ENCODE measurements at places on chromosomes 4 and X.

GRCh38 chr4:162644346-162644745 lies 480.5 kb upstream of the FSTL5 start:
- no peak for DNase-seq

- DNase-seq = no peak
Observed at GRCh38 chrX:31747411-31747810, 675.6 kb upstream of the FTHL17 start.

GRCh38 chrX:13755254-13755653 lies 20.7 kb downstream of the OFD1 start:
- no peak for DNase-seq

- DNase-seq = no peak
Observed at GRCh38 chrX:45788315-45788714, 587.6 kb upstream of the DIPK2B start.

DNA sequence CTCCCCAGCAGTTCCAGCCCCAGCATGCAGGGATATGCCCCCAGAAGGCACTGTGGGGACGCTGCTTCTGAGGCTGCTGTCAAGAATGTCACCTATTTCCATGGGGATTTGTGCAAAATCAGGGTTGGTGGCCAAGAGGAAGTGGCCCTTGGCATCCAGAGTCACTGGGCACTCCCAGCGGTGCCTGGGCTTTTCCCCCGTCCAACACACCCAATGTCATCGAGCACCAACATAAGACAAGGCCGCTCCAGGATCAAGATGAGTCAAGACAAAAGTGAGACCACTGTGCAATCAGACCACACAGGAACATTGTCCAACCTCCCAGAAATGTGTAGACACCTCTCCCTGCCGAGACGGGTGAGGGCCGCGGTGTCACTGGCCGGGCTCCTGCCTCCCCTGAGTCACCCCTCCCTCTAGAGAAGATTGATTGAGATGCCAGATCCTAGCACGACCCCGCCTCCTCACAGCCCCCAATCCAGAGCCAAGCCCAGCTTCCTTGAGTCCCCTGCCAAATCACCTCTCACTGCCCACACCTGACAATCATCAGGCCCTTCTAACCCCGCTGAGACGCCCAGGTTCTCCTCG lies 194.3 kb downstream of the AFAP1 start:
- no peak for DNase-seq

DNA sequence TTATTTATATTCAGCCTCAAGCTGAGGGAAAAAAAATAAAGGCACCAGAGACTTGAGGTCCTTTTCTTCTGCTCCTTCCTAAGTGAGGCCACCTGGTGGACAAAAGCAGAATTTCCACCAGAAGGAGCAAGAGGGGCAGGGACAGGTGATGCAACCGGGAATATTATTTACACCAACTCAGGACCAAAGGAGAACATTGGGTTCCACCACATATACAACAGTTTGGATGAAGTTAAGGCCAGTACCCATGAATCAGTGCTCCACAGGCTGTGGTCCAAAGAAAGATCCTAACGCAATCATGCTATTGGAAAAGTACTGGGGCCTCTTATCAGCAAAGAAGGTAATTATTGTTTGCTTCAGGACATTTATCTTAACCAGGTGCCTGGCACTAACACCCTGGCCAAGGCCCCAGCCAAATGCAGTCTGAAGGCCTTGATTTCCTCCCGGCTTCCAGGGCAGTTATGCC lies 57.4 kb downstream of the TSC22D3 start:
- peak; percentile 35 for DNase-seq

Data from effector memory CD4-positive, alpha-beta T cell (primary cell).